Amniotic stem cell (primary cell): ENCODE measurements at places on chromosomes 6 and 20.

DNA sequence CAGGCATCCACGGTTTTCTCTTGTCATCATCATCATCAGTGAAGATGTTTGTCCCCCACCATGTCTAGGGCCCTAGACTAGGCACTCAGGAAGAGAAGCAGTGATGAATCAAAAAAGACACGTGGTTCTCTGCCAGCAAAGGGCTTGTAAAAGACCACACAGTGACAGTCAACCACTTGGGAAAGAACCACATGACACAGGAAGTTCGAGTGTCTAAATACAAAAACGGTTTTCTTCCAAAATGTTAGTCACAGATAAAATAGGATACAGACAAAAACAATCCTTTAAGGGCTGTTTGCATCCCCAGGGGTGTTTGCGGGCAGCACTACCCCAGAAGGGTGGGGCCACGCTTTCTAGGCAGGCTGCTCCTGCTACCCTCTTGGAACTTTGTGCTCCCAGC is 356.8 kb upstream of the AGPAT4 start:
- DNase-seq, result no peak

- no peak for DNase-seq
These were observed 4.9 kb downstream of the POLR1C start for GRCh38 chr6:43521836-43522235.

DNA sequence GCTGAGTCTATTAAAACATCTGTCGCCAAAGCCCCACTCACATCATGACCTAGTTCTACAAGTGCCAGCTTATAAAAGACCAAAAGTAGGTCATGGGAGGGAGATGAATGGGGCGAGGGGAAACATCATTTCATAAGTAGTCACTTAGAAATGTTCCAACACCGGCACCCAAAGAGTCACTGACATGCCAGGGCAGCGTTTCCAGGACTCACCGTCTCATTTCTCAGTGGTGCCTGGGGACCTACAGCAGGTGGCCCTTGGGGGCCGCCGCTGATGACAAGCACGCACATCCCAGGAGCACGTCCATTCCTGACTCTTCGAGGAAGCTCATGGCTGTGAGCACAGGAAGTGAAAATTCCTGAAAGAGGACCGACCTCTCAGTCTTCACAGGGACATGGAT is 260.4 kb downstream of the CDH4 start:
- no peak for DNase-seq

GRCh38 chr20:62310757-62311121 is 7.9 kb downstream of the ADRM1 start:
- no peak for DNase-seq

- no peak for DNase-seq
These were observed 13.5 kb upstream of the PREX1 start for GRCh38 chr20:48841196-48841874.

DNA sequence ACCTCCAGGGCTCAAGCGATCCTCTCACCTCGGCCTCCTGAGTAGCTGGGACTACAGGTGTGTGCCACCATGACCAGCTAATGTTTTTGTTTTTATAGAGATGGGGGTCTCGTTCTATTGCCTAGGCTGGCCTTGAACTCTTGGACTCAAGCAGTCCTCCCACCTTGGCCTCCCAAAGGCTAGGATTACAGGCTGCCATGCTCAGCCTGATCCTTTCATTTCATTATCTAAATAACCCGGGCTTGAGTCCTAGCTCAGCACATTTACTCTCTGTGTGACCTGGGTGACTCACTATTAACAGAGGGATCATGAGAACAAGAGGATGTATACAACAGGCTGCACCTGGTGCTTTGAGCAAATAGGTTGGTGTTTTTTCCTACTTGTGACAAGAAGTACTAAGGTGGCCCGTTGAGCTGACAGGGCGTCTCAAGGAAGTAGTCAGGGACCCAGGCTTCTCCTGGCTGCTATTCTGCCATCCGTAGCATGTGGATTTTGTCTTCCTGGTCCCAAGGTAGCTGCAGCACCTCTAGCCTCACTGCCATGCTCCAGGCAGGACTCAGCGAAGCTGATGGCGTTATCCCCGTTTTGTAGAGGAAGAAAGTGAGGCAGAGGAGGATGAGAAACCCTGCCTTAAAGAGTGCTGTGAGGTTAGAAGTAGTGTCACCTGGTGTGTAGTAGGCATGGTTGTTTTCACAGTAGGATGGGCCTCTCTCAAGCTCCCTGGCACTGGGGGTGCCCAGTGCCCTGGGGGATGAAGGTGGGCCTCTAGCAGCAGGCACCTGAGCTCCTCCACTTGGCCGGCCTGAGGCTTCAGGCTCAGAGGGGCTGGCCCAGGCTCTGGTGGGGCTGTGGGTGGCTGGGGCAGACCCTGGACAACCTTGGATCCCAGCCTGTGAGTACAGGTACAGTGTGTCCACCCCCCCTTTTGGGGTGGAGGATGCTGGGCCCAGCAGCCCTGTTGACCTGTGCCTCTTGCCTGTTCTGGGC is 62.4 kb downstream of the ADNP start:
- no peak for DNase-seq

DNA sequence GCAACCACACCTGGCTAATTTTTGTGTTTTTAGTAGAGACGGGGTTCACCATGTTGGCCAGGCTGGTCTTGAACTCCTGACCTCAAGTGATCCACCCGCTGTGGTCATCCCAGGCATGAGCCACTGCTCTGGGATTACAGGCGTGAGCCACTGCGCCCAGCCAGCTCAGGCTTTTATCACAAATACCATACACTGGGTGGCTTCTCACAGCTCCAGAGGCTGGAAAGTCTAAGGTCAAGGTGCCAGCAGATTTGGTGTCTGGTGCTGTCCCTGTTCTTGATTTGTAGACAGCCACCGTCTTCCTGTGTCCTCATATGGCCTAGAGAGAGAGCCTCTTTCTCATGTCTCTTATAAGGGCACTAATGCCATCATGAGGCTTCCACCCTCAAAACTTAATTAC is 25.9 kb downstream of the SHLD1 start:
- no peak for DNase-seq

- no peak for DNase-seq
These were observed 129.5 kb upstream of the SSTR4 start for GRCh38 chr20:22905658-22906057.

DNA sequence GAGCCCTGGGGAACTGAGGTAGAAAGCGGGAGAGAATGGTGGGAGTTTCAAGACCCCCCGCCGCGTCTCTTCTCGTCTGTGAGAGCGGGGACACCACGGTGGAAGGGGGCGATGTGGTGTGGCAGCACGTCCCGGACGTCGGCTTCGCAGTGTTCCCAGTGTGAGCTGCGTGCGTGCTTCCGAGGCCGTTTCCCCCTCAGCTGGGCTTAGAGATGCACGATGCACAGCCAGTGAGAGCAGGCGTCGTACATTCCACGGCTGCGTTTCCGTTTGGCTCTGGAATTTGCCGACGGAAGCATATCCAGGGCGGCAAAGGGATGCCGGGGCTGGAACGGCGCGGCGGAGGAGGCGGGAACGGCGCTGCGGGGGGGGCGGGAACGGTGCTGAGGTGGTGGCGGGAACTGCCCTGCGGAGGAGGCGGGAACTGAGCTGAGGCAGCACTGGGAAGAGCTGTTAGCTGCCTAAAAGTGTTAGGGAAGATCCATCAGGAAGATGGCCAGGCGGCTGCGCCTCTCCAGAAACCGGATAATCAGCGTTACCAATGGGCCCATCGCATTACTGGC is 37.7 kb downstream of the KIF25 start:
- DNase-seq, result no peak
